Upper lobe of left lung (tissue), 6 donors: ENCODE measurements at places on chromosomes 13 and 19. TPM values are rescaled to one million over a fixed set of nuclear protein-coding genes. Genes with fewer than 3 reads are reported as not detected.

HIPK4 gene
- 0.46 TPM for total RNA-seq

ZNF432 gene
- 16.3 TPM for total RNA-seq

RBM26 gene
- 36.2 TPM for total RNA-seq

GRCh38 chr19:51417107-51417809, at the start of gene SIGLEC10:
SIGLEC10 (minus strand) TSS chr19:51417642; CDS start chr19:51417581, 61 bp downstream.
- no peak within 1 kb of the TSS for H3K4me3 ChIP-seq
- peaks cover 3% of the 10 kb centered on the region for H3K27me3 ChIP-seq
- H3K4me1 ChIP-seq: peaks cover 9% of the 10 kb centered on the region
- no peaks in the 10 kb centered on the region for H3K36me3 ChIP-seq
- peak within 1 kb of the TSS; percentile 76 for H3K27ac ChIP-seq

GRCh38 chr13:27130223-27130978, 41.2 kb downstream of the USP12 start:
- H3K4me3 ChIP-seq: no peak overlapping the region
- H3K4me1 ChIP-seq: peaks cover 68% of the 10 kb centered on the region
- H3K27me3 ChIP-seq: no peaks in the 10 kb centered on the region
- H3K27ac ChIP-seq: peak overlapping the region; percentile 67

- H3K27ac ChIP-seq: peak overlapping the region; percentile 90
- H3K4me1 ChIP-seq: peaks cover 51% of the 10 kb centered on the region
- H3K36me3 ChIP-seq: peaks cover 14% of the 10 kb centered on the region
- H3K4me3 ChIP-seq: peak overlapping the region; percentile 96
These were observed 1.1 kb downstream of the PPP1R12C start for GRCh38 chr19:55116232-55116858.

DNA sequence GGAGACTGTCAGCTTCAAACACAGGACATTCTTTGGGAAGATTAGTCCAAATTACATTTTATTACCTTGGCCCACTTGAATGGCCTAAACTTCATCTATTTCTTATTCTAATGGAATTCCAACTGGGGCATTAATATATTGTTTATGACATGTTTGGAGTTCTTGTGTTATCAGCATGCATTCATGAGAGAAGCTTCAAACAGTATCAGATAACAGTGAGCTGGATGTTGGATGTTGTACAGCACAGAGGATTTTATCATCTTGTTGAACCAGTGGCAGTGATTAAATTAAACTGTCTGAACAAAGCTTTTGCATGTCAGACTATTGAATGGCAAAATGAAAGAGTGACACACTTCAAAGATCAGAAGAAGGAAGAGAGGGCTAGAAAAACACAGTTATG, 50.0 kb downstream of the MZT1 start:
- H3K36me3 ChIP-seq: no peaks in the 10 kb centered on the region
- no peak overlapping the region for H3K27ac ChIP-seq
- no peak overlapping the region for H3K4me3 ChIP-seq
- no peak for DNase-seq
- H3K4me1 ChIP-seq: no peaks in the 10 kb centered on the region

- H3K27me3 ChIP-seq: no peaks in the 10 kb centered on the region
- H3K4me3 ChIP-seq: no peak overlapping the region
- no peaks in the 10 kb centered on the region for H3K36me3 ChIP-seq
- H3K4me1 ChIP-seq: peaks cover 4% of the 10 kb centered on the region
These were observed 71.7 kb upstream of the WASF3 start for GRCh38 chr13:26485786-26486185.

- peaks cover 5% of the 10 kb centered on the region for H3K36me3 ChIP-seq
- no peaks in the 10 kb centered on the region for H3K4me1 ChIP-seq
- H3K27me3 ChIP-seq: no peaks in the 10 kb centered on the region
- no peak overlapping the region for H3K27ac ChIP-seq
- H3K4me3 ChIP-seq: no peak overlapping the region
These were observed 20.7 kb downstream of the NKPD1 start for GRCh38 chr19:45140144-45140503.

DNA sequence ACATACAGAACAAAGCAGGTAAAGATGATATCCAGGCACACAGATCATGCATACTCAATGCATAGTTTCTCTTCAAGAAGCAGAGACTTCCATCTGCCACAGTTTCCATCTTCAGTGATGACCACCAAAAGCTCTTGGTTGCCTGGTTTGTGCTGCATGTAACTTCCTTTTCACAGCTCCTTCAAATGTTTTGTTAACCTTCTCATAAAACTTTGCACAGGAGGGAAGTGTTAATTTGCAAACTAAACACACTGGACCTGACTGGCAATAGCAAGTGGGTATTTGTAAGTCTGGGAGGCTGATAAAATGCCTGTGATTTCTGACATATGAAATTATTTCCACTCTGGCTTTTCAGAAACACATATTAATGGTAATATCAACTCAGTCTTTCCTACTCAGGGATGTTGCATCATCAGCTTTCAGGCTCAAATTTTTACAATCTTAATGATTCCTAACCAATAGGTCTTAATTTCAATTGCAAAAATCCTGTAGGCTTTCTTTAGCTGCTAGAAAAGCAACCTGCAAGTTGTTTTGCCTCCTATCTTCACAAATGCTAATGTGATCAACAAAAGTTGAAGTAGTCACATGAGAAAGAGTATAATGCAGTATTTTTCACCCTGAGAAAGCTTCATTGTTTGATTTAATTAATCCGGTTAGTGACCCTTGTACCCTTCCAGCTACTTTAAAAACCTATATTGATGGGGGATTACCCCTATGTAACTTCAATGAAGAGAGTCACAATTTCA, 575.6 kb downstream of the DIAPH3 start:
- H3K27ac ChIP-seq: no peak overlapping the region
- no peaks in the 10 kb centered on the region for H3K27me3 ChIP-seq
- H3K4me3 ChIP-seq: no peak overlapping the region
- H3K36me3 ChIP-seq: no peaks in the 10 kb centered on the region

DNA sequence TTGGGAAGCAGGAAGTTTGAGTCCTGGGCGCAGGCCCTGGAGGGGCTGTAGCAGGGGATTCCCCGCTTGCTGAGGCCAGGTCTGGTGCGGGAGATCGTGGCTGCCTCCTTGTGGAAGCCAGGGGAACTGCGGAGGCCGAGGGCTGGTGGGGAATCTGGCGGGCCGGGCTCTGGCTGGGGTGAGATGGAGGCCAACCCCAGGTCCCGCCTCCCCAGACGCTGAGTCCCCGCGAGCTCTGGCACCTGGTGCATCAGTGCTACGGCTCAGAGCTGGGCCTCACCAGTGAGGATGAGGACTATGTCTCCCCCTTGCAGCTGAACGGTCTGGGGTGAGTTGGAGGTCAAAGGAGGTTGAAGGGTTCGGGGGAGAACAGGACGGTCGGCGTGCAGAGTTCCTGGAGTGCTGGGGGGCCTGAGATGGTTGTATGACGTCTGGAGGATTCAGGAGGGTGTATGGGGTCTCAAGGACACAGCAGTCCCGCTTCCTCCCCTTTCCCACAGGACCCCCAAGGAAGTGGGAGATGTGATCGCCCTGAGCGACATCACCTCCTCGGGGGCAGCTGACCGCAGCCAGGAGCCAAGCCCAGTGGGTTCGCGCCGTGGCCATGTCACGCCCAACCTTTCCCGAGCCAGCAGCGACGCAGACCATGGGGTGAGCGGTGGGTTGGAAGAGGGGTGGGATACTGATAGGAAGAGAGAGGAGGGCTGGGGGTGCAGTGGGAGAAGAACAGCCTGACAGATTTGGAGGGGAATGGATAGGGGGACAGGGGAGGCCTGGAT, 13.1 kb downstream of the GRAMD1A start:
- peak; percentile 86 for DNase-seq
- no peak overlapping the region for H3K4me3 ChIP-seq
- H3K27me3 ChIP-seq: no peaks in the 10 kb centered on the region
- peaks cover 28% of the 10 kb centered on the region for H3K36me3 ChIP-seq
